Anterior cingulate cortex (tissue), 58 donors: ENCODE measurements at places on chromosomes 6 and 20.

GRCh38 chr20:63577317-63577894 lies 3.4 kb upstream of the HELZ2 start:
- no peak for DNase-seq

DNA sequence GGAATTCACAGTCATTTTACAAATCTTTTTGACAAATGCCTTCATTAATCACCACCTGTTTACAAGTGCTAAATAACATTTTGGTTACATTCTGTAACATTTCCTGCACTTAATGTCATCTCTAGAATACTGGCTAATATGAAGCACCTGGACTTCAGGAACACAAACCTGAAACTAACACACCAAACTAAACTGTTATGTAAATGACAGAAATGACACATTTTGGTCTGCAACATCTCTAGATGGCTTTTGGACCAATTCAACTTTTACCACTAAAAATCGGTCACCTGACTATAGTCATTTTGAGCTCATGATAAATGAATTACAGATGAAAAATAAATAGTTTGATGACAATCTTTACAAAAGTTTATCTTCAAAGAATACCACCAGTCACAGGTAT lies 80.6 kb downstream of the ATG5 start:
- DNase-seq, result no peak

DNA sequence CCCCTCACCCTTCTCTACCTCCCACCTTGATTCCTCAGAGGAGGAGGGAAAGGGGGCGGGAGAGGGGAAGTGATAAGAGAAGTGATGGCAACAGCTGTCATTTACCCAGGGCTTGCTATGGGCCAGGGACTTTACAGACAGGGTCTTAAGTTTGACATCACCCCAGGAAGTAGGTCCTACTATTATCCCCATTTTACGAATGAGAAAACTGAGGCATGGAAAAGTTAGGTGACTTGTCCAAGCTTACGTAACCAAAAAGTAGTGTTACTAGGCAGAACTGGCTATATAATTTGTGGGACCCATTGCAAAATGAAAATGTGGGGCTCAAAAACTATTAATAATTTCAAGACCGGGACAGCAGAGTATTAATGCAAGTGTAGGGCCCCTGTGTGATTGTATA lies 10.5 kb upstream of the FANCE start:
- DNase-seq, result no peak

- no peak for DNase-seq
Observed at GRCh38 chr20:34131491-34131890, 19.4 kb upstream of the EIF2S2 start.

DNA sequence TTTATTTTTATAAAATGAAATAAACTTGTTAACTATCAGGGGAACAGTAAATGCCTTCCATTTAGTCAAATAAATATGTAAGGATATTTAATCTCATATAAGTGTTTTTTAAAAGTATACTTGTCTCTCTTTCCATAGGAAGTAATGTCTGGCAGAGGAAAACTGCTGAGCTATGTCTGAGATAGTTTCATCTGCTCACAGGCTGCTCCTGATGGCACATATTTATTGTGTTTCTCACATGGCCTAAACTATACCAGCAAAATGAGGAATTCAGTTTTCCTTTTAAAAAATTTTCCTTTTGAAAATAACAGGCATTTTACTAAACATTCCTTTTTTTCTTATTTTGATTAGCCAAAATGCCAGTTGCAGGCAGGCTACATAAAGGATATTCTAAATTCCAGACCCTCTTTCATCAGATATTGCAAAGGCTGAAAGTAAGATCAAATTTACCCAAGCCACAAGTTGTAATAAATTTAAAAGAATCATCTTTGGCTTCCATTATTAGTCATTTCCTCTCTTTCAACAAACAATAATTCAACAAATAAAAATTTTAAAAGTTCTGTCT lies 60.1 kb upstream of the RNF146 start:
- no peak for DNase-seq

- DNase-seq, result no peak
Observed at GRCh38 chr6:84583784-84584183, 180.6 kb downstream of the TBX18 start.

- DNase-seq, result no peak
Observed at GRCh38 chr20:10388597-10388996, 45.4 kb downstream of the MKKS start.

DNA sequence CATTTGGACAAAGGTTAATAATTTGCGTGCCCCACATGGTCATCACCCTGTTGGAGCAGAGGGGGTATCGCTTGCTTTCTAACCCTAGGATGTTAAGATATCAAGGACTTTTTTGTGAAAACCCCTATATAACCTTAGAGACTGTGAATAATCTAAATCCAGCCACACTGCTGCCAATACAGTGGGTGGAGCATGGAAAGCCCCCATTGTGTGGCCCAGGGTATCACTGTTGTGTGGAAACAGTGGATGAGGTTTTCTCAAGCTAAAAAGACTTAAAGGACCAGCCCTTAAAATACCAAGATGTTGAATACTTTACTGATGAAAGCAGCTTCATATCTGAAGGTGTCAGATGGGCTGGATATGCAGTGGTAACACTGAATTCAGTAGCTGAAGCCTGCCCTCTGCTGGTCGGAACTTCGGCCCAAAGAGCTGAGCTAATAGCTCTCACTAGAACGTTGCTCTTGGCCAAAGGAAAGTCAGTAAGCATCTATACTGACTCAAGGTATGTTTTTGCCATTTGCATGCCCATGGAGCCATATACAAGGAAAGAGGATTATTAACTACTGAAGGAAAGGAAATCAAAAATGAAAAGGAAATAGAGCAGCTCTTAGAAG lies 695.2 kb downstream of the PHF3 start:
- peak; percentile 73 for DNase-seq

DNA sequence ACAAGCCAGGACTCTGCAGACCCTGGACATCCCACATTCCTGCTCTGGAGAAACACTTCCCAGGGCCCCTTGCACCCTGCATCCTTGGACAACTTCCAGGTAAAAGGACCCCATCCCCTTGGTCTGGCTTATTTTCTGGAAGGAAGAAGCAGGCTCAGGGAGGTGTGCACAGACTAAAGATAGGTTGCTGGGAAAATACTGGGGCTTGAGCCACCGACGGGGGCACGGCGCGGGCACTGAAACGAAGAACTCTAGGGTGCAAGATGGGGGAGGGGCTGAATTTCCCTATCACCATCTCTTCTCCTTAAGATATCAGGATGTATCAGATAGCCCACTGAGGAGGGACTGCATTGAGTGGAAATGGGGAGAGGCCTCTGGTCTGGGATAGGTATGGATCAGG lies 805 bp downstream of the FRS3 start:
- DNase-seq, result no peak

DNA sequence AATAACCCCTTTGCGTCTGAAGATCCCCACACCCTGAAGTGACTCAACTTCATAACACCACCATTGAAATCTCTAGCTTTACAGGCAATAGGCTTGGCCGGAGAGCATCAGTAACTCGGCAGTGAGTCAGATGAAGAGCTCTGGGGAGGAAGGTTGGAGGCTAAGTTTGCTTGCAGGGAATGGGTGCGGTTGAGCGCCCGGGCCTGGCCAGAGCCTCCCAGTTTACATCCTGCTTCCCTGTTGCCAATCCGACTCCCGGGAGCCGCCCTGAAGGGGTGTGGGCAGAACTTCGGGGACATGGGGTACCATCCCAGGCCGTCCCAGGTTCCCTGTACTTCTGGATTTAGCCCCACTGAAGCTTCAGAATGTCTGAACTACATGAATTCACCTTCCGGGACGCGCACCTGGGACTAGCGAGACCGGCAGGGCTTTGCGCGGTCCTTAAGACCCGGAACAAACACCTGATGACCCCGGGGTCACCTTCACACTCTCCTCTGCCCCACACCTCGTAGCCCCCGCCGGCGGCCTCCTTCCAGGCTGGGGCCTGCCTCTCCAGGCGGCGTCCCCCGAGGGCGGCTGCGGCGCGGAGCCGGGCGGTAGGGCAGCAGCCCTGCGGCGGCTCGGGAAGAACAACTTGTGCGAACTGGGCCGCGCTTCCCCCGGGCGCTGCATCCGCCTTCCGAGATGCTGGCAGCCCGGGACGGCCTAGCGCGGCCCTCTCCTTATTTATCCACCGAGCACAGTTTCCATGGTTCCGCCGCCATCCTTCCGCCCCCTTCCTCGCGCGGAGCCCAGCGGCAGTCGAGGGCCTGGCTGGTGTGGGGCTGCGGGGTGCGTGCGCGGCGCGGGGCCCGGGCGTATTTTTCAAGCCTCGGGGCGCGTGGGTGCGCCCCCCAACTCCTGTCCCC lies 56.6 kb upstream of the RREB1 start:
- DNase-seq, result peak; percentile 21

DNA sequence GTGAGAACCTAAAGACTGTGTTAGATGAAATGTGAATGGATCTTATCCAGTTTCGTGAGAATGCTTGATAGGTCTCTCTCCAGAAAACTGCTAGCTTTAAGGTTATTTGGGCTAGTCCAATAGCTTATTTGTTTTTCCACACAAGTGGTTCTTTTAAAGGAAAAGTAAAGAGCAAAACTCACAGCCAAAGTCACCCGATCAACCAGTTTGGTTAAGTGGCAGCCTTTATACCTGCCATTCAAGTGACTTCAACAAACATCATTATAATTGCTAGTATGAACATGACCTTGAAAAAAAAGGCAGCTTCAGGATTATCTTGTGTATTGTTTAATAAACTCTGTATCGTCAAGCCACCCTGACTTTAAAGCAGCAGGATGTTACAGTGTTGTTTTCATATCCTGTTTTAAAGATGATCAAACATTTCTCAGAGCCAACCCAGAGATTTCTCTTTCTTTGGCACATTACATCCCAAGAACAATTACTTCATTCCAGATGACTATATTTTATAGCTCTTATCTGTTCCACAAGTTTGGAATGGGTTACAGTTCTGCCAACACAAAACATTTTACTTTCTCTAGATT lies 253.4 kb downstream of the EPHA7 start:
- DNase-seq, result no peak

GRCh38 chr6:30590509-30590908 lies 19.3 kb downstream of the ABCF1 start:
- DNase-seq, result no peak

- no peak for DNase-seq
Observed at GRCh38 chr6:106789428-106790148, 160.2 kb downstream of the QRSL1 start.

DNA sequence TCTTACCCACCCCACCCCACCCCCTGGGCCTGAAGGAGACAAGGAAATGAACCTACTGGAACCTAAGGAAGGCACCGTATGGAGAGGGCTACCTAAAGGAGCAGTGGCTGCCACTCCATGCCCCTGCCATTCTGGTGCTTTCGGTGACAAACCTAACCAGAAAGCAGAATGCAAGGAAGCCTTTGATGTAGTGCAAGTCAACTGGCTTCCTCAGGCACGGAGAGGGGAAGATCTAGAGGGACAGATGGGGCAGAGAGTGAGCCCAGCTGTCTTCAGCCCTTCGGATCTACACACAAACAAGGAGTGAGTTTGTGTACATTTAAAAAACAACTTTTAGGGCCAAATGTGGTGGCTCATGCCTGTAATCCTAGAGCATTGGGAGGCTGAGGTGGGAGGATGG lies 39.5 kb downstream of the PPP1R16B start:
- no peak for DNase-seq

- no peak for DNase-seq
Observed at GRCh38 chr20:14643146-14643545, 305.7 kb upstream of the FLRT3 start.

GRCh38 chr6:157587127-157587926 lies 206.3 kb downstream of the ZDHHC14 start:
- no peak for DNase-seq

DNA sequence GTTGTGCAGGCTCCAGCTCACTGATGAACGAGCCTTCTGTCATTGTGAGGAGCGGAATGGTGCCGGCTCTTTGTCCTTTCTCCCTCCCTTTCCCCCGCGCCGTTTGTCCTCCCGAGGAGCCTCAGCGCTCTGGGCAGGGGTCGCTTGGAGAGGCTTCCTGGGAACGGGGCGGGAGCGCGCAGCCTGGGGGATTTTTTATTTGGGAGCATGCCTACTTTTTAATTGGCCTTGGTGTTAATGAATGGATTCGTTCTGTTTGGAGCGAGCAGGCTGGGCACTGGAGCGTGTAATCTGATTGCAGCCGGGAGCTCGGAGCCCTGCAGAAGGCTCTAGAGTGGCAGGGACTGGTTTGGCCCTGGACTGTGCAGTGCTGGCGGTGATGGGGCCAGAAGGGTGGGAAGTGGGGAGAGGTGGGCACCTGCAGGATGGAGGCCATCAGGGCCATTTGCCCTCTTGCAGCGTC lies 118.8 kb downstream of the CDH4 start:
- DNase-seq, result peak; percentile 69

DNA sequence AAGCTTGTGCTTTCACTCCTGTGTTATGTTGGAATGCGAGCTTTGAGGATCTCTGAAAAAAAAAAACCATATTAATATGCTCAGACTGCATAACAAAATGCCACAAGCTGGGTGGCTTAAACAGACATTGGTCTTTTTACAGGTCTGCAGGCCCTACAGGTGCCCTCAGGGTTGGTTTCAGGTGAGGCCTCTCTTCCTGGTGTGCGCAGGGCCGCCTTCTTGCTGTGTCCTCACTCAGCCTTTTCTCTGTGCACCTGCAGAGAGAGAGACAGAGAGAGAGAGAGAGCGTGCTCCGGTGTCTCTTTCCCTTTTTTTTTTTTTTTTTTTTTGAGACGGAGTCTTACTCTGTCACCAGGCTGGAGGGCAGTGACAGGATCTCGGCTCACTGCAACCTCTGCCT lies 114.1 kb upstream of the SNX9 start:
- DNase-seq, result no peak

GRCh38 chr6:44696099-44696498 lies 308.6 kb downstream of the CDC5L start:
- no peak for DNase-seq

GRCh38 chr6:123812621-123813020 lies 9.0 kb downstream of the NKAIN2 start:
- DNase-seq, result no peak

DNA sequence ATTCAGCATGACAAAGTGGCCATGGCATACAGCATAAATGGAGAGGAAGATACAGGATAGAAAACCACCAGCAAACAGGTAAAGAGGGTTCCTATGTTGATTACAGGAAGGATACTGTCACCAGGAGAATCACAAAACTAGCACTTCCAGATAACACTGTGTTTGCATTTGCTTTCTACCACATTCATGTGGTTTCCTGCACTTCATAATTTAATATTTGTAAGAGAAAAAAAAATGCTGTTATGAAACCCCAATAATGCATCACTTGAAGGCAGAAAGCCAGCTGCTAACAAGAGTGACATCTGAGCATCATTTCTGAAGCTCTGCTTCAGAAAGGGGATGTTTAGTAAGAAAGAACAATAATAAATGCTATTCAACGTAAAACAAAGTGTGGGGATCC lies 106.6 kb downstream of the ATXN1 start:
- DNase-seq, result no peak

GRCh38 chr20:43680981-43681380 lies 14.1 kb downstream of the MYBL2 start:
- no peak for DNase-seq

- DNase-seq, result no peak
Observed at GRCh38 chr20:31845300-31845863, at the start of gene FOXS1. Gene FOXS1, minus strand, starts transcription at chr20:31845604. Its CDS starts 62 bp downstream, at chr20:31845542.
